Type B pancreatic cell (in vitro differentiated cells): ENCODE measurements at places on chromosomes 5 and 9.
A peak's percentile ranks its signal among the peaks of the same experiment; 100 is the strongest.

DNA sequence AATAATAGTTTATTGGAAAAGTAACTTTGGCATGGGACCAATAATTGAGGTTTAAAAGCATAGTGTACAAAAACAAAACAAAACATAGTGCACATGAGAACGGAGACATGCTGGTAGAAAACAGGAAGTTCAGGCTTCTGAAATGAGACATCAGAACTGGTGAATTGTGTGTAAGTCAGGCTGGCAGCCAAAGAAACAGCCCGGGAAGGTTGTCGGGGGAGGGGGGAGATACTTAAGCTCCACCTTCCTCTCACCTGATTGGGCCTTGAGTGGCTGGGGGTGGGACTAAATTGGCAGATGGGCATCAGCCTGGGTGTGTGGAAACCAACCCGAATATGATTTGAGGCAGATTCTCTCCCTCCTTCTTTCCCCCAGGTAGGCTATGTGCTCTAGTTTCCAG lies 256.3 kb downstream of the SMARCA2 start:
- DNase-seq = no peak

- DNase-seq = no peak
Observed at GRCh38 chr9:18796696-18797270, 236.2 kb downstream of the SAXO1 start.

DNA sequence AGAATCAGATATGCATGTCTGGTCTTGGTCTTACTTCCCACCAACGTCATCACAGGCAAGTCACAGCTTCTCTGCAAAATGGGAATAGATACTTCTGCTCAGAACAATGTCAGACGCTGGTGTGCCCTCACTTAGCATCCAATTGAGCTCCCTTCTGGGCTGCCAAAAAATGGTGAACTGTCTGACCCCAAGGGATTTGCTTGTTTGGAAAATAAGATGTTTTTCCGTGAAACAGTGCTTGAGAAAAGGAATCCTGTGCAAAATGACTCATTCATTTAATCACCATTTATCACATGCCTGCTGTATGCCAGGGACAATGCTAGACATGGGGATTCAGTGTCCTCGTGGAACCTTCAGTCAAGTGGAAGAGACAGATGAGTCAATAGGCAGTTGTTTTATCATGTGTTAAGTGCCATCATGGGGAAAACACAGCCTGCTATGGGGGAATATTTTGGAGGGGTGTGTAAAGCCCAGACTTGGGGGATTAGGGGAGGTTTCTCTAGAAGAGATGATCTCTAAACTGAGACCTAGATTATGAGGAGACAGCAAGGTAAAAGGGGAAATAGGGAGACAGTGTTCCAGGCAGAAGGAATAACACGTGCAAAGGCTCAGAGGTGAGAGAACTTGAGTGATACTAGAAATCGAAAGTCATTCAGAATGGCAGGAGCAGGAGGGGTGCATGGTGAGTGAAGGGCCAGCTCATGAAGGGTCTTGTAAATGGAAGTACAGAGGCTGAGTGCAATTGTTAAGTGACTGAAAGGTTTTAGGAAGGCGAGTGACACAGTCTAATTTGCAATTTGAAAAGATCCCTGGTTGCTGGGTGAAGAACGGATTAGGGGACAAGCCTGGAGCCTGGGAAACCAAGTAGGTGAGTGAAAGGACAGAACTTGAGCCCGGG lies 3.9 kb downstream of the NIPAL4 start:
- no peak for DNase-seq

DNA sequence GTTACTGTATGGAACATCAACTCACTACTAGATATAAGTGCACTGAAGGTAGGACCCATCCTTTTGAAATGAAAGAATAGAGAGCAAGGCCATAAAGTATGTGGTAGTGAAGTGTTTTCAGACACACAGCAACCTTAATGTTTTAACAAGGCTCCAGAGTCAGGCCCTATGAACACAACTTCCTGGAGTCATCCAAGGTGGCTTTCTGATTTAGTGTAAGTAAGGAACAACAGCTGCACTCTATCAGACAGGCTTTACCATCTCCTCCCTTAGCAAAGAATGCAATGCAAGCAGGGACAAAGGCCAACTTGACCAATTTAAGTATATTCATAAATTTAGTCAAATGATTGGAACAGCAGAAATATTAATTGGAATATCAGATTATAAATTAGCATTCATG lies 90.1 kb downstream of the MPDZ start:
- no peak for DNase-seq

DNA sequence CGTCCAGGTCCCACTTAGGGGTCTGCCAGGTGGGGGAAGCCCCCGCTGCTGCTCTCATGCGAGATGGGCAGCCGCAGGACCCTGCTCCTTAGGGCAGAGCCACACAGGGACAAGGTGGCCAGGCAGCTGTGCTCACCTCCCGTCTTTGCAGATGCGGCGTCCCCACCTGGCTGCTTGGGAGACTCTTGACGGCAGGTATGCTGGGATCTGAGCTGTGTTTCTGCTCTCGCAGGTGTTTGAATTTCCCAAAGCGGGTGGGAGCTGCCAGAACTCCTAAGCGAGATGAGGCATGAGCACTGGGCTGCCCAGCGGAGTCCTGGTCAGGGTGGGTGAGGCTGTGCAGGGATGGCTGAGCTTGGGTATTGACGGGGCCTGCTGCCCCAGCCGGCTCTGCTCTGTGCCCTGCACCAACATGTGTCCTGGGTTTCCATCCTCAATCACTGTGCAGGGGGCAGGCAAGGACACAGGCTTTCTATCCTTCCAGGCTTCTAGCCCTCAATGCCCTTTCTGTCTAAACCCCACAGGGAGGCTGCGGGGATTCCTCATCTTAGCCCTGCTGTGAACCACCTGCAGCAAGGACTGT lies 151.4 kb downstream of the ICE1 start:
- DNase-seq = no peak

DNA sequence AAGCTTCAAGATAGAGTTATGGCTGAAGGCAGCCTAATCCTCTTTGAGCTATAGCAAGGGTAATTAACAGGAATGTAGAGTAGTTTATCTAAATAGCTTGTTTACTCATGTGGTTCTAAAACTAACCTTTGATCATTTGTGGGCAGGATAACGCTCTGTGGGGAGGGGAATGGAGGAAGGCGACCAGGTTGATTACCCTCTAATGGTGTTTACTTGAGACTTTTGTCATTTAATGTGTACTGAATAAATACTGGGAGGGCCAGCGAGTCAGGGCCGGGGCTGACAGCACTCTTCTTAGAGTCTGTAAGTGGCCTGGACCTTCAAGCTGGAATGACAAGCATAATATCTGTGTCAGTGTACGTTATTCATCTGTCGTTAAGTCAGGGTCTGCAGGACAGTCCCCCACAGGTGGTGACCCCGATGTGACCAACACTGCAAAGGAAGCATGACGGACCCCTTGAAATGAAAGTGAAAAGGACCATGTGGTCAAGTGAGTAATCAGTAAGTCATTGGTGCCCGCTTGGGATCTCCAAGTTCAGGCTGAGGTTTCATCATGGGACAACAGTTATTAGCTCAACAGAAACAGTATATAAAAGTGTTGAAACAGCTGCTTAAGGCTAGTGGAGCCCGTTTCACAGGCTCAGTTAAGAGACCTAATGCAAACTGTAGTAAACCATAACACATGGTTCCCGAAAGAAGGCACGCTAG lies 162.6 kb downstream of the CPLANE1 start:
- DNase-seq = no peak

DNA sequence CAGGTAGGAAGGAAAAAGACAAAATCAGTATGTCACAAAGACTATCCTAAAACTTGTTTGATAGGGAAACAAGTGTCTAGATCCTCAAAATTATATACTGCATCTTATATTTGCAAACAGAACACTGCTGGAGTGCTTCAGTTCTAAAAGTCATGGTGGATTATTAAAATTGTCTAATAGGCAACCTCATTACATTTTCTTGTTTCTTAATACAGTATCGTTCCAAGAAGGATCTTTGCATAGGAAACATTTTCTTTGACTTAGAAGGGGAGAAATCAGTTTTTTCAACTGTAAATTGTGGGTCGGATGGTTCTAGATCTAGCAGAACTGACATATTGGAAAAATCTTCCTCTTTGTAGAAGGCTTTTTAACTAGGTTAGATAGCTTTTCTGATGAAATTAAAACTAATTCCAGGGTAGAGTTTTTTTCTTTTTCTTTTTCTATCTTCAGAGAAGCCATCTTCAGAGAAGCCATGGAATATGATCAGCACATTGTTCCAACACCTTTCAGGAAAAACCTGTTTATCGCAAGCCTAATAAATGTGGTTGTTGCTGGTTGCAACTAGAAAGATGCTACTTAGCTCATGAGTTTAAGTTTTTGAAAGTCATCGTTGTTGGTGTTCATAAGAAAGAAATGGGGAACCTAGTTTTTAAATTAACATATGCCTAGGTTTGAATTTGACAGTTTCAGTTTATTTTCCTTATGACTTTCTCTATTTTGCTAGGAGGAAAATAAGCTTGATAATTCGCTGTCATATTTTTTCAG lies 7.4 kb downstream of the CPEB4 start:
- no peak for DNase-seq

DNA sequence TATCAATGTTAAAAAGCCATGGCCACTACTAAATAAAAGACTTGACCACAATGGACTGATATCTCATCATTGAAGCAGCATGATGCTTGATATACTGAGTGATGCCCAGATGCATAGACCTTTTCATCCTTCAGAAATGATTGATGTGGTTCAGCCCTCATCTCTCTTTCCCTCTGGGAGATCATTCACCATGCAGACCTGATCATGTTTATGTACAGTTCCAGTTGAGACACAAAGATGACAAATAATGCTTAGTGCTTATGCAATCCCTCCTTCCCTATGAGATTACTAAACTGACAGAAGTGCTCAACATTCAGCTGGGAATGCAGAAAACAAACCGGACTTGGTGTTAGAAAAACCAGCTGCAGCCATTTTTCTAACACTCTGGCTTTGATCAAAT lies 91.9 kb upstream of the TLR4 start:
- DNase-seq = no peak

DNA sequence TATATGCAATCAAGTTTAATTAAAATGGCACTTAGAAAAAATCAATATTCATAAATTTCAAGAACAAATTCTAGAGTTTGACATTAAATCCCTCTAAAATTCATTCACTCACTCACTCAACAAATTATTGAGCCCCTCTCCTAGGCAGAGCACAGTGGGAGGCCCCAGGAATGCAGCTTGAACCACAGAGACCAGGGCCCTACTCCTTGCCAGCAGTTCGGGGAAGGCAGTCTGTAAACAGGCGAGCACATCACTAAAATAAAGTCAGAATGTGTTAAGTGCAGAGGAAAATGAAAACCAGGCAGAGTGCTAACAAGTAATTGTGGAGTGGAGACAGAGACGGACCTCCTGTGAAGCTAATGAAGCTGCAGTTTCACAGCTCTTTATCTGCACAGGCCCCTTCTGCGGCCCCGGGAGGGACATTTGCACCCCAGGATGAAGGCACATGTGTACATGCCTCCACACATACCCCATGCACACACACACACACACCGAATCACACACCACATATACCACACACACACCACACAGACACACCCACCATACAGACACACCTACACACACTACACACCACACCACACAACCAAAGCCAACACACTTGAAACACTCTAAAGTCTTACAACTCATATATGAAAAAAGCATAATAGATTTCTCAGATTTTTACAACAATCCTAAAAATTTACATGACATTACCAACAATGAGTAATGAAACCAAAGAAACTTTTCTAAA lies 40.5 kb downstream of the BHMT start:
- DNase-seq = no peak

GRCh38 chr9:38478211-38478610 lies 54.0 kb upstream of the IGFBPL1 start:
- DNase-seq = no peak

- no peak for DNase-seq
Observed at GRCh38 chr9:83199240-83199639, 136.3 kb upstream of the RASEF start.

DNA sequence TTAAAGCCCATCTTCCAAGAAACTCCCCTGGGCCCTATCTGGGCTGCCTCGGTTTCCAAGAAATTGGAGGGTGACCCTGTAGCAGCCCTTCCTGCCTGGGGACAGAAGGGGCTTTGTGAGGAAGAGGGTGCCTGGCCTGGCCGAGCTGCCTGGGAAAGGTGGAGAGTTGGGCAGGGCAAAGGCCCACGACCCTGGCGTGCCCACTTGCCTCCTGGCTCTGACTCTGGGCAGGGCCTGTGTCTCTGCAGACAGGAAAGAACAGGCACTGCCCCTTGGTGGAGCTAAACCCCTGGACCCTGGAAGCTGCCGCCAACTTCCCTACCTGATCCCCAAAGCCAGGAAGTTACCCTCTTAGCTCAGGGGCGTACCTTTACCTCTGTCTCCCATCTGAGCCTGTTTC lies 149.3 kb downstream of the RGS3 start:
- no peak for DNase-seq

DNA sequence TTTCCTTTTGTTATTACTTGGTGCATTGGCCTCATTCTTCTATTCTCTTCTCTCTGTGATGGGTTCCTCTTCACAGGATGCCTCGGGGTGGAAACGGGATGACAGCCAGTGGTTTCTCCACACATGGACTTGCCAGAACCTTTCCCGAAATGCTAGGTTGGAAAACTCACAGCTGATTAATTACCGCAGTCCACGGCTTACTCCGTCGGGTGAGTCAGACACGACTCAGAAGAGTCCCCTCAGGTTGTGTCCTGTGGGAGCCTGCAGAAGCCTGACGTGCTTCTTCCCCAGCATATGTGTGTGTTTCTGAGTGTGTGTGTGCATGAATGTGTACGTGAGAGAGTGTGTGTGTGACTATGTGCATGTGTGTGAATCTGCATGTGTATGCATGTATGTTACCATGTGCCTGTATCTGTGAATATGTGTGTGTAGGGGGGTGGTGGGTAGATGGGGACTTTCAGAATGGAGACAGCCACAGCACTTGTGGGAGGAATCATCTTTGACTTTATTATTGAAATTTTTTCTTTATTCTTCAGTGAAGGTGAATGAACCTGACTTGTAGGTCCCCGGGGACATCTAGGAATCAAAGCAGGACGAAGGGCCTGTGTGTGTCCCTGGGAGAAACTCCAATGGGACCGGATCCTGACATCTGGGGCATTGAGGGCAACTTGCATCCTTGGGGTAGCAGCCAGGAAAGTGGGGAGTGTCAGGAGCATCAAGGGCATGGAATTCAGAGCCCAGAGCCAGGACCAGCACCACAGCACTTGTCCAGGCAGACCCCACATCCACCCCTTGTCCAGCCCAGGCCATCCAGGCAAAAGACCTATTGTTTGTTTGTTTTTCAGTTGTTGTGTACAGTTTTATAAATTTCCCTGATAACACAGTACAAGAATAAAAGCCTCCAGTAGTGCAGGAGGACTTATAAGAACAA lies 21.9 kb upstream of the MED10 start:
- peak; percentile 51 for DNase-seq
